CD4-positive, alpha-beta T cell treated with Interleukin-6 for 4 hours (primary cell): ENCODE measurements at places on chromosomes 1 and 21.

DNA sequence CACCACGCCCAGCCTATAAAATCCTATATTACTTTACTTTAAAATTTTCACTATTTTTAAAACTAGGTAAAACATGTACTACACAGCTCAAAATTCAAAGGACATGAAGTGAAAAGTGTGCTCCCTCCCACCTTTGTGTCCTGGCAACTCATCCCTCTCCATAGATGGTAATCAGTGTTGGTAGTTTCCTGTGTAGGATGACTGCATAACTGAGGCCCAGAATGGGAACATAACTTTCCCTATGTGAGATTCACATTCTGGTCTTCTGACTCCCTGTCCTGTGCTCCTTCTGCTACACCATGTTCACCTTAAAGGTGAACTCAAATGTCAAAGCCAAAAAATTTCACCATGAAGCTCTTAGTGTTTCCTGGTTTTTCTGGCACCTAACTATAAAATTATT is 39.3 kb downstream of the XKR8 start:
- no peak for DNase-seq

GRCh38 chr1:12180315-12180714 is 13.5 kb downstream of the TNFRSF1B start:
- DNase-seq: no peak

DNA sequence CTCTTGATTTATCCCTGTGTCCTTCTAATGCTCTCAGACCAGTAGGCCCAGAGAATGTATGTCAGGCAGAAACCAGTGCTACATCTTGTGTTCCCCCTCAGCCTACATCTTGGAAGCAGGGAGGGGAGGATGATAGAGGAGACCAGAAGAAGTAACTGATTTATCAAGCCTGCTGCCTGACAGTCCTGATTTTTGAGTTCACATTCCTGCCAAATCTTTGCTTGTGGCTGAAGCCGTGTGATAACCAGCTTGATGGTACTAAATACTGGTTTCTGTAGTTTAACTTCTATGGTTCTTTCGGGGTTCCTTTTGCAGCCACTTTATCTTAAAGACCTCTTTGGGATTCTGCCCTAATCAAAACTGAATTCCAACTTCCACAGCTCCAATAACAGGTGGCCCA is 59.7 kb upstream of the WDR26 start:
- no peak for DNase-seq

- no peak for DNase-seq
Measured at GRCh38 chr1:187157552-187157951, 328.8 kb downstream of the PLA2G4A start.

GRCh38 chr1:234154320-234155251 is 218.7 kb upstream of the COA6 start:
- peak; percentile 20 for DNase-seq

- DNase-seq: no peak
Measured at GRCh38 chr1:25927521-25928265, 21.5 kb upstream of the STMN1 start.

DNA sequence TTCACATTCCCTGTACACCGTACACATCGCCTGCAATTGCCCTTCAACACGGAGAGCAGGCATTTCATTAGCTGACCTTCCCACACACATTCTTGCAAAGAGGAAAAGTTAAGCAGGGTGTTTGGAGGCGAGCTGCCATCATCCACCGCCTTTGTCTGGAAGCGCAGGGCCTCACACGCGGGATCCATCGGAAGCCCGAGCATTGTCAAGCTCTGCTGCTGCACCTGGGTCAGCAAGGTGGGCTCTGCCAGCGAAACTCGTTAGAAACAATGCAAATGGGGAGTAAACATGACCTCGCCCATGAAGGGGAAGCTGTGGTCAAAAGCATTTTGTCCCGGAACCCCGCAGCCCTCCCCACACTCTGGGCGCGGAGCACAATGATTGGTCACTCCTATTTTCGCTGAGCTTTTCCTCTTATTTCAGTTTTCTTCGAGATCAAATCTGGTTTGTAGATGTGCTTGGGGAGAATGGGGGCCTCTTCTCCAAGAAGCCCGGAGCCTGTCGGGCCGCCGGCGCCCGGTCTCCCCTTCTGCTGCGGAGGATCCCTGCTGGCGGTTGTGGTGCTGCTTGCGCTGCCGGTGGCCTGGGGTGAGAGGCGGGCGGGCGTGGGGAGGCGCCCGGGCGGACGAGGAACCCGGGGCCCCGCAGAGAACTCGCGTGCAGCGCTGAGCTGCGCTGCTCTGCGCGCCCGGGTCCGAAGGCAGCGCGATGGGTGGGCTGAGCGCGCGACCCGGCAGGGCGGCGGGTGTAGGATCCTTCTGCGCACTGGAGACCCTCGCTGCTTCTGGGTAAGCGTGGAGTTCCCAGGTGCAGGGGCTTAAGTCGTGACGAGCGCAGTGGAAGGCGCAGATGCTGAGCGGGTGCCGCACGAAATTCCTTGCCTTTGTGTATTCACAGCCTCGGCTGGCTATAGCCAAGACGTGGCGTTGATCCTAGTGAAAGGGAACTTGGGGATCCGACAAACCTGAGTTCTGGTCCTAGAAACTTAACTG is at the start of gene CR1:
Gene CR1 (plus strand): TSS at position 357 of the 992 bp plus-strand sequence. CDS start 111 bp downstream, at position 468.
- peak; percentile 55 for DNase-seq

- DNase-seq: peak; percentile 21
Measured at GRCh38 chr1:18666317-18666920, 35.8 kb downstream of the PAX7 start.

DNA sequence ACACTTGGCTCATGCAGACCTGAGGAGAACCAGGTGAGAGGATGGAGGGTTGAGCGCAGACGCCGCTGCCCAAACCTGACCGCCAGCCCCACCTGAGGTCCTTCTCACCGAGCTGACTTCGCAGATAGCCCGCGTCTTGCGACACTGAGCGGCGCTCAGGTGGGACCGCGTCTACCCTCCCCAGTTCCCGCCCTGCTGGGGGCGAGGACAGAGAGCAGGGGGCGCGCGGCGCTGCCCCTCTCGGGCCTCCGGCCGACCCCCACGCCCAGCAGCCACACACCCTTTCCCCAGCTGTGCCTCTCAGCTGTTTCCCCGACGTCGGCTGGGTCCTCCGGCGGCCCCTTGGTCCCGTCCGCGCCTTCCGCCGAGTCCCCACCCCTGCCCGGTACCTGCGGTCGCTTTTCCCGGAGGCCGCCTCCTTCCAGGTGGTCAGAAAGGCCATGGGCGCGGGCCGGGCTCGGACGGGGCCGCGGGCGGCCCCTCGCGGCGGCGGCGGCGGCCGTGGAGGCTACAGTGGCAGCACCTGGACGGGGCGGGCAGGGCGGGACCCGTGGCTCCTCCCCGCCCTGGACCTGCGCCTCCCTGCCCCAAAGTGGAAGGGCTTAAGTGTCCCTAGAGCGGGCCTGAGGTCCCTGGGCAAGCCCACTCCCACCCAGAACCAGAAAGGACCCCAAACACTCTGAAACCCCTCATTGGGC is 14.4 kb upstream of the TTC39A start:
- DNase-seq: no peak

GRCh38 chr1:220149742-220150141 is 55.8 kb downstream of the IARS2 start:
- no peak for DNase-seq

GRCh38 chr1:186775036-186775435 is 53.7 kb upstream of the PLA2G4A start:
- DNase-seq: no peak

GRCh38 chr1:221698579-221699349 is 43.1 kb downstream of the DUSP10 start:
- no peak for DNase-seq

GRCh38 chr1:119115311-119115710 is 25.1 kb downstream of the WARS2 start:
- DNase-seq: no peak

DNA sequence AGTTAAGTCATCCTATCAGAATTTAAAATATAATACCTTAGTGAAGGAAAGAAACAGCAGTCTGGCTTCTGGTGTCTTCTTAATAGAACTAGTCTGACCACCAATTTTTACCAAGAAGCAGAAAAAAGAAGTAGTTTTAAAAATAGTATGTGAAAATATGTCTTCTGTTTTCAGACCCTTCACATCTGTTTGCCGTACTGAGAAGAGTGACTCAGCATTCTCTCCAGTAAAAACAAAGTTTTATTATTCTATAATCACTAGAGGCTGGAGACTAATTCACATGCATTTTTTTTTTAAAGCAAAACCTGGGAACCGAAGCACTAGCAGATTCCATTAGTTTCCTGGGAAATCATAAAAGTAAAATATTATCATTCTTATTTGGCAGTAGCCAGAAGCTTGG is 163.8 kb downstream of the COL24A1 start:
- no peak for DNase-seq

- DNase-seq: no peak
Measured at GRCh38 chr1:21834666-21835065, 22.6 kb downstream of the LDLRAD2 start.

DNA sequence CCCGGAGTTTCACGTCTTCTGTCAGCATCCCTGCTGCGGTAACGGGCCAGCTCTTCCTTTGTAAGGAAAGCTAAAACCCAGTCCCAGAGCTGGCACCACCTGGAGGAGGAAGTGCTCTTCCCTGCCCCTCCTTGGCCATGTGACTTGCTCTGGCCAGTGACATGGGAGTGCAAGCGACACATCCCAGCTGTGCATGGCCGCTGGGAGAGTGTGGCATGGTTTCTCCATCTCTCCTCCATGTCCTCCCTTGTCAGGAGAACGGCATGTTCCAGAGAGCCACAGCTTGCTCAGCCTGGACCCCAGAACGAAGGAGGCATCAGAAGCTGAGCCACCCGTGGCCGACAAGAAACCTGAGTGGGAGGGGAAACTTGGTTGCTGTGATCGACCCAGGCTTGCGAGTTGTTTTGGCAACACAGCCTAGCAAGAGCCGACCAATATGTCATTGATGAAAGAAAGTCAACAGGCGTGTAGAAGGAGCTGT is 2.7 kb upstream of the PRXL2B start:
- DNase-seq: peak; percentile 51

DNA sequence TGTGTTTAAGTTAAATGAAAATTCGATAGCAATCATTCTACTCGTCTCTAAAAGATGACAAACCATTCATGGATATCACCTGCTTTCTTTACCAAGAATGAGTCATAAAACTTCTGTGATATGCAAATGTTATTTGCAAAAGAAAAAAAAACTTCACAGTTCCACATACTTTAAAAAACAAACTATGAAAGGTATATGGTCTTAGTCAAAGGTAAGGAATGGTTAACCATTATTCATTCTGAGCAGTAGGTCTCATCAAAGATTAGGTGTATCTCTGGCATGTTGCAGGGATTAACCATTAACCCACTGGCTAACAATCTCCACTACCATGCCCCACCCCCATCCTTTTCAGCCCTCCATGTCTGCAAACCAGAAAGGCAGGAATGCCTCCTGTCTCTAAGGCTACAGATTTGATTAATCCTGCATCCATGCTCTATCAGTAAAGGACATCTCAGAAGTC is 44.4 kb downstream of the PTPN14 start:
- DNase-seq: no peak

DNA sequence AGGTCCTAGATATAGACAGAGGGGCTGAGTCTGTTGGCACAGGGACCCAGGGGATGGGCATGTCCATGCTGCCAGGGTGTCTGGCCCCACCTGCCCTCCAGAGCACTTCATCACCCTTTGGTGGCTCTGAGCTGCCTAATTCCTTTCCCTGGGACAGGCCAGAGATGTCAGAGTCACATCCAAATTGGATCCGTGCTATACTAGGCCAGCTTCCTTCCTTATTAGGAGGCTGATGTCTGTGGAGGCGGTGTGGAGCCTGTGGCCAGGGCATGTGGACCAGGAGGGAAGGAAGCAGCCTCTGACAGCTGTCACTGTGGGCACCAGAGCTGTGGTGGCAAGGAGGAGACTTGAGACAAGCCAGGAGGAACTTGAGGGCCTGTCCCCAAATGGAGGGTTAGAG is 77.7 kb upstream of the TMEM51 start:
- DNase-seq: no peak

GRCh38 chr1:76262601-76263000 is 188.1 kb downstream of the ST6GALNAC3 start:
- no peak for DNase-seq

- no peak for DNase-seq
Measured at GRCh38 chr1:115714572-115715141, 53.9 kb downstream of the CASQ2 start.

DNA sequence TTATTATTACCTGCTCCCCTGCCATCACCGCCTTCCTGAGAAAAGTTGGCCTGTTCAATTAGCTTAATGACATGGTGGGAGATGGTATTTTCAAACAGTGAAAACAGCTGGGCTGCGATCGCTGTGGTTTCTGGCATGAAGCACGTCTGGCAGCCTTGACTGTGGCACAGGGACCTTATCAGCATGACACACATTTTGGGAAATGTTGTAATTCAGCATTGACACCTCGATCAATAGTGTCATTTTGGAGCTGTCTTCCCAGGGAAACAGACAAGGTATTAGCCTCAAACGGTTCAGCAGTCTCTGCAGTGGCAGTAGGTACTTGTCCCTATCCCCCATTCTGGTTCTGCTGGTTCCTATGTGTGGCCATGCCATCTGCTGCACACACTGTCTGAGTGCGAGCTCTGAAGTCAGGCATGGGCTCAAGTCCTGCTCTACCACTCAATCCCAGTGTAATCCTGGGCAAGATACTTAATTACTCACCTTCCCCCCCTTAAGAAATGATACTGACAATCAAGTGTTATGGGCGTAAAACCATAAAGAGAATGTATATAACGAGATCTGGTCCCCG is 154.5 kb upstream of the KCND3 start:
- DNase-seq: no peak

DNA sequence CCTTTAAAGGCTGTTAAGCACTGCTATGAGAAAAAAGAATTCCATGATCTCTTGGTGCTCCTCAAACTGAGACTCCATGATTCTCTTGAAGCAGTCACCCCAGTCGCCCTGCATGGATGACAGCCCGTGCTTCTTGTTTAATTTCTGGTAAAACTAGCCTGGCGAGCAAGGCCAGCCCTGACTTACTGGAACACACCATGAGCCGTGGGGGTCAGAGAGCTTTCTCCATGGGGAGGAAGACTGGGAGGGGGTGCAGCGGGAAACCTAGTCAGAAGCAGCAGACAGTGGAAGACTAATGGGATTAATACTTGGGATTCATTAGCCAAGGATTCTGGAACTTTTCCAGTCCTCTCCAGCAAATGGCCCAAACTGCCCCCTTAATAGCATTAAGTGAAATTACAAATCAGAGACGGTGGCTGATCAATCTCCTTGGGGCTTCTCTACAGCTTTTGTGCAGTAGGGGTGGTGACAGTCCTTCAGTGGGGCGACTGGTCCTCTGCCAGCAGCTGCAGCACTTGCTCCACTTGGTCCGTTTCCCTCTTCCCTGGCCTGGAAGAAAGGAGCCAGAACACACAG is 57.2 kb upstream of the LRRN2 start:
- DNase-seq: no peak

- no peak for DNase-seq
Measured at GRCh38 chr1:91529856-91530255, 29.2 kb downstream of the CDC7 start.

GRCh38 chr1:18794561-18794960 is 64.9 kb downstream of the TAS1R2 start:
- no peak for DNase-seq

GRCh38 chr1:4275083-4275482 is 375.0 kb upstream of the C1orf174 start:
- DNase-seq: no peak
